WERI-Rb-1 (cell line): ENCODE measurements at places on chromosomes 11 and 22.

- DNase-seq, result no peak
Observed at GRCh38 chr22:21009638-21010425, 5.1 kb upstream of the P2RX6 start.

DNA sequence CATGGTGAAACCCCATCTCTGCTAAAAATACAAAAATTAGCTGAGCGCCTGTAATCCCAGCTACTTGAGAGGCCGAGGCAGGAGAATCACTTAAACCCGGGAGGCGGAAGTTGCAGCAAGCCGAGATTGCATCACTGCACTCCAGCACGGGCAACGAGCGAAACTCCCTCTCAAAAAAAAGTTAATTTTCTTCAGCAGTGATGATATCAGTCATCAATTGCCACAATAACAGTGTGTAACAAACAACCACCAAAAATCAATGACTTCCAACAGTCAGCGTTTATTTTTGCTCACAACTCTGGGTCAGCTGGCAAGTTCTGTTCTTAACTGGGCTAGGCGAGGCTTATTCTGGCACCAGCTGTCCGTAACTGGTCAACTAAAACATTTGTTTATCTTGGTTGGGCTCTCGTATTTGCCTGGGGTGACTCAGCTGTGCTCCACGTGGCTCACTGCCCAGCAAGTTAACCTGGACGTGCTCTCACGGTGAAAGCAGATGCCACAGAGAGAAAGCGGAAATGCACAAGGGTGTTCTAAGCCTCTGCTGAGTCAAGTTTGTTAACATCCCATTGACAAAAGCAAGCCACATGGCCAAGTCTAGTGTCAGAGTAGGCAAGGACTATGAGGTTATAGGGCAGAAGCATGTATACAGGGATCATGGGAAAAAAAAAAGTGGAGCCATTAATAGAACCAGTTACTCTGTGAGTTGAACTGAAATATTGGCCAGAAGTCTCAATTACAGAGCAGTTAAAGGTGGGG, 52.1 kb downstream of the LHFPL7 start:
- peak; percentile 18 for DNase-seq

GRCh38 chr11:35683728-35684339, 21.3 kb downstream of the TRIM44 start:
- no peak for DNase-seq

DNA sequence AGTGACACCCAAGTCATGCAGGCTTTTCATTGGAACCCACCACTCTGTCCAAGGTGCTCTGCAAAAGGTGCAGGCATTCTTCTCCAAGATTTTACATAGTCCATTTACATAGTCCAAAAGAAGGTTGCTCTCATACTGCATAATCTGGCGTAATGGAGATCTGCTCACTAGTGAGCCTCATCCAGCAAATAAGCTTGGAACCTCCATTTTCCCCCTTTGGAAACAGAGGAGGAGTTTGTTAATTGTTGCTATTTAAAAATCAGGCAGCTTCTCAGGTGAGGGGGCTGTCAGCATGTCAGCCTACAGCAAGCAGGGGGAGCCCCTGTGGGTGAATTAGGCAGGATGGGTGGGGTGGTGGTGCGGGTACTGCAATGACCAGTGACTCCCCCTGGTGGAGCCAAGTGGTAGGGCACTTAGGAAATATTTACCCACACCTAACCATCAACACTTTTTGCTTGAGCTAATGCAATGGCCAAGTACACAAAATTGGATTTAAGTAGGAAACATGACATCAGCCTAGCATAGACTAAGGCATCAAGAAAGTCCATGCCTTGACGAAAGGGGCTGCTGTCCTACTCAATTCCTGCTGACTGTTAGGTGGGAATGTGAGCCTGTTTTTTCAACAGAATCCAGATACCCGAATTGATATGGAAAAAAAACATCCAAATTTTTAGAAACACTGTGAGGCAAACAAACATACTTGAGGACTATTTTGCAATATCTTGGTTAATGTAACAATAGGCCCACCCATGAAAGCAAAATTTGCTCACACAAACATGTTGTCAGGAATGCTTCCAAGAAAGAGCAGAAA, 64.5 kb downstream of the AMBRA1 start:
- DNase-seq, result peak; percentile 79

- DNase-seq, result no peak
Observed at GRCh38 chr11:115462004-115462541, 42.1 kb downstream of the CADM1 start.

- DNase-seq, result no peak
Observed at GRCh38 chr11:111766834-111767142, 599 bp upstream of the PPP2R1B start.

DNA sequence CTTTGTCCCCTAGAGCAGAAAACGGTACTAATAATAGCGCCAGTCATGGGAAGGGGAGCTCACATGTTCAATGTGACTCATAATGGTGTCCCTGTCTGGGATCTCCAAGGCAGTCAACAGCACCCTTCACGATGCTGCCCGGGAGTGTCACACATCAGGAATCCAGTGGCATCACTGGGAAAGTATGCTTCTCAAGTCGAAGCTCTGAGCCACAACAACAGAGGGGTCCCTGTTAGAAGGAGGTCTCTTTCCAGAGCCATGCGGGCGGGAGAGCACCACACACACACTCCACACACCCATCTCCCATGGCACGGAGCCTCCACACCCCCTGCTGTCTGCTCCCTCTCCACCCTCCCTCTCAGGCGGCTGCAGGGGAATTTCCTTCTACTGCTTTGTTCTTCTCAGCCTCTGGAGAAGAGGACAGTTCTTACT, 119.7 kb downstream of the ETS1 start:
- no peak for DNase-seq

GRCh38 chr11:28834877-28835276, 726.7 kb downstream of the METTL15 start:
- peak; percentile 73 for DNase-seq

- no peak for DNase-seq
Observed at GRCh38 chr22:20589614-20590476, 82.4 kb downstream of the MED15 start.

GRCh38 chr11:36347384-36347906, 51.4 kb downstream of the PRR5L start:
- no peak for DNase-seq

DNA sequence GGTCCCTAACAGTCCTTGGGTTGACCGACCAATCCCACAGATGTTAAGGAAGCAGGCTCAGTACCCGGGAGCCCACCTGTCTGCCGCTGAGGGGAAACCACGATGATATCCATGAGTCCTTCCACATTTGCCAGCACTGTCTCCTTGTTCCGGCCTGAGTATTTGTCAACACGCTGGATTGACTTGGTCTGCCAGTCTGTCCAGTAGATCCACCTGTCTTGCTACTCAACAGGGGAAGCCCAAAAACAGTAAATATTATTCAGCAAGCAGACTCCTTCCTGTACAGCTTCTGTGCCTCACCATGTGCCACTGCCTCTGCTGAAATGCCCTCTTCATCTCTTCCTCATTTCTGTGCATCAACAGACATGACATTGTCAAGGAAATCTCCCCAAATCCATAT, 22.8 kb upstream of the CKAP5 start:
- no peak for DNase-seq

DNA sequence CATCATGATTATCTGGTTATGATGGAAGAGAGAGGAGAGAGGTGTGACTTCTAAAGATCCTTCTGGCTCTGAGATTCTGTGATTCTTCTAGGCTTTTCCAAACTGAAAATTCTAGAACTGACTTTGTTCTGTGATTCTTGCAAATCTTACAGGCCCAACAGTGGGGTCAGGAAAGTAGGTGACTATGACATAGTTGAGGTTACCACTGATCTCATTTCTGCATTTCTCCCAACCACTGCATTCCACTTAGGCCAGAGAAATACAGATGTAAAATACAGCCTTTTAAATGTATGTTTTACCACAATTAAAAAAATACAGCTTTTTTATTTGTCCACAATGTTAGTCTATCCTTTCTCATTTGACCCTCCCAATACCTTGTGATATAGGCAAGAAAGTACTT, 83.7 kb downstream of the STIM1 start:
- no peak for DNase-seq

- DNase-seq, result no peak
Observed at GRCh38 chr11:85774256-85775101, 36.5 kb downstream of the SYTL2 start.

DNA sequence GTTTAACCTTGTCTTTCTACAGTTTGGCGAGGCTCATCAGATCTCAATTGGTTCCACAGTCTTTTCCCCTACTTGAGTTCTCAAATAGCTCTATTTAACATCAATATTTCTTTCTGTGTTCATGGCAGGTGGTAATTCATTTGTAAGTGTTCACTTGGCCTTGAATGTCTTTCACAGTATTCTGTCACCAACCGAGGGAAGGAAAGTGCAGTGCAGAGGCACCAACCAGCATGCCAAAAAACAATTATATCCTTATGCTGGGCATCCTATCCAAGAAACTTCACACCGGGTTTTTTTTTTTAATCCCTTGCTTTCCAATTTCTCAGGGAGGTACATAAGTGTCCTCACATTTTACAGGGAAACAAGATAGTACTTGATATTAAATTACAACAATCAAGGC, 55.0 kb upstream of the ZC3H12C start:
- no peak for DNase-seq

DNA sequence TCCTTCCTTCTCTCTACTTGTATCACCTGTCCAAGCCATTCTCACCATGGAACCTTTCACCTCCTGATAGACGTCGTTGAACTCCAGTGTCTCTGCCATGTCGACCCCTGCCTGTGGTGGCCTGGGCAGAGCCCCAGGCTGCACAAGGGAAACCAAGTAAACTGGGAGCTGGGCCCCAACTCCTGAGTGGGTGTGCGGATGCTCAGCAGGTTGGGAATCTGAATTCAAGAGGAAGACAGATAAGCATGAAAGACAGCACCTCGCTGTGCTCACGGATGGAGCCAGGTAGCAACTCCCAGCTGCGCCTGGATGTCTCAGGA, 709 bp downstream of the SSRP1 start:
- no peak for DNase-seq

DNA sequence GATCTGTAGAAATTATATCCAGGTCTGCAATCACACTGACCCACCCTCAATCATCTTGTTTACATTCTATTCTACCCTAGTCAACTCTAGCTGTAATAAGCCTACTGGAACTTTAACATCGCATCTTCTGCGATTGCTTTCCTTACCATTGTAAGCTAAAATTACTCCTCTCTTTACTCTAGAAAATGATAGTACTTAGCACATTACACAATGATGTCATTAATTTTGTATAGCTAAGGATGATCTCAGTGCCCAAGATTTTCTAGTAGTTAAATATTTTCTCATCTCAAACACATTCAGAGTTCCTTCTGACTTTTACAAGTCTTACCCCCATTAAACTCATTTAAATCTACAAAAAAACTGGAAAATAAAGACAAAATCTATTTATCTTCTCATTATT, 39.6 kb upstream of the CTSC start:
- no peak for DNase-seq

DNA sequence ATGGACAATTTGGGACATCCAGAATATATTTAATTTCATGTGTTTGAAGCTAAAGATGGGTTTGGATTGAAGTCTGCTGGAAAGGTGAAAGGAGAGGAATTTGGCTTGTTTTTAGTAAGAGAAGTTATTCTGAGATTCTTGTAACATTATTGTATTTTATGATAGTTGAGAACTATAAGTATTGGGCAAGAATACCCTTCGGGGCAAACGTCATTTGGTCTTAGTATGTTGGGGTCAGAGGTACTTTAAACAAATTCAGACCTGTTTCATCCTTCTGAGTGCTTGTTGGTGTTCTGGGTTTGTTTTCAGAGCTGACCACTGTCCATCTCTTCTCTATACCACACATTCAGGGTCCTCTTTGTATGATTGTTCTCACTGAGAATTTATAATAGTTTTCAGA, 19.5 kb downstream of the PANX1 start:
- no peak for DNase-seq

DNA sequence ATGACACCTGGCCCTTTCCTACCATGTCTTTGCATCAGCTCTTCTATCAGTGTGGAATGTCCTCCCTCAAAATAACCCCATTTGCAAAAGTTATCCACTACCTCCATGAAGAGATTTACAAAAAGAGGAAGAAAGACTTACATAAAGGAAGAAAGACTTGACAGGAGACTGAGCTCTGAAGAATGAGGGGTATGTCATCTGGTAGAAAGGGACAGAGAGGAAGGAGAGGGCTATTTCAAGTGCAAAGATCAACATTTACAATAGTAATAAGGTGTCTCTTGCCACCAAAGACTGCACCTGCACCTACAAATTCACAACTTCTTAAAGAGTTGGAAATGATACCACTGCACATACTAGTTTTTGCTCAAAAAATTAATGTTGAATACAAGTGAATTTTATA, 18.2 kb downstream of the PAK1 start:
- no peak for DNase-seq

DNA sequence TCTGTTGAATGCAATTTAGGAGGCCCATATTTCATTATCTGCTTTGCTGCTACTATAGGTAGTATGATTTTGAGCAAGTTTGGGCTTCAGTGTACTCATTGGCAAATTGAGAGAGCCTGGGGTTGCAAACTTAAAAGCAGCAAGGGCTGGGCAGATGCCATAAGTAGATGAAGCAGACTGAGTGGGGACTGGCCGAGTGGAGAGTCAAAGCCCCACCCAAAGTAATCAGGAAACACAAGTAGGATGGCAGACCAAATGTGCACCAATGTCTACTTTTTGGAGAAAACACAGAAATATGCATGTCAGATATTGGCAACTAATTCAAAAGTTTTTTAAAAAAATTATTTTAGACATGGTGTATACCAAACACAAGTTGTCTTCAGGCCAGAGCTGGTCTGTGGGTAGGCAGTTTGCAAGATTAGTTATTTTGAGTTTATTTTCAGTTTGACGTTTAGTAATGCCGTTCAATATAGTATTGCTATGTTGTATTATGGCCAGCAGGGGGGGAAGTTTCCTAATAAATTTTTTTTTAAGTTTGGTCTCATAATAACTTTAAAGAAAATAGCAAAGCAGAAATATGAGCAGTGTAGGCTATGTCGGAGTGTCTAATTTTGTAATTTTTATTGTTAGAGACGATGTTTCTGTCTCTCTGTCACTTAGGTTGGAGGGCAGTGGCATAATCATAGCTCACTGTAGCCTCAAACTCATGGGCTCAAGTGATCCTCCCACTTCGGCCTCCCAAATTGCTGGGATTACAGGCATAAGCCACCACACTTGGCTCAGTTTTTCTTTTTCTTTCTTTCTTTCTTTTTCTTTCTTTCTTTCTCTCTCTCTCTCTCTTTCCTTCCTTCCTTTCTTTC, 105.1 kb downstream of the HIPK3 start:
- no peak for DNase-seq

DNA sequence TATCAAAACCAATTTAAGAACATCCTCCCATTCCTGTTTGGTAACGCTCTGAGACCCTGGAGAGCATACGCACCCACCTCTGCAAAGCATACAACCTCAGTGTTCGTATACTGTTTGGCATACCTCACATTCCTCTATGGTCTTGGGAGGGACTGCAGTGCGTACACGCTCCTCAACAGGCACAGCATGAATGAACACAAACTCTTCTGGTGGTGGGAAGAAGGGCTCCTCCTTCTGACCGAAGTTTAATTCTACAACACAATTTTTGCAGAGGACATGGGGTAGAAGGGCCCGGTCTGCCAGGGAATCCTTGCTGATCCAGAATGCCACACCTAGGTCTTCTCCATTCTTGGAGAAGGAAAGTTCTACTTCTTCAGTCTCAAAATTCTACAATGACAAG, 5.3 kb downstream of the HNRNPUL2 start:
- no peak for DNase-seq

- DNase-seq, result no peak
Observed at GRCh38 chr11:890794-891540, 19.6 kb downstream of the CHID1 start.

GRCh38 chr22:30821863-30822215, 127.2 kb downstream of the OSBP2 start:
- DNase-seq, result no peak

- DNase-seq, result no peak
Observed at GRCh38 chr22:30357650-30358215, 926 bp downstream of the CCDC157 start.
